ENCODE measurements at places on chromosomes 7 and 10.

DNA sequence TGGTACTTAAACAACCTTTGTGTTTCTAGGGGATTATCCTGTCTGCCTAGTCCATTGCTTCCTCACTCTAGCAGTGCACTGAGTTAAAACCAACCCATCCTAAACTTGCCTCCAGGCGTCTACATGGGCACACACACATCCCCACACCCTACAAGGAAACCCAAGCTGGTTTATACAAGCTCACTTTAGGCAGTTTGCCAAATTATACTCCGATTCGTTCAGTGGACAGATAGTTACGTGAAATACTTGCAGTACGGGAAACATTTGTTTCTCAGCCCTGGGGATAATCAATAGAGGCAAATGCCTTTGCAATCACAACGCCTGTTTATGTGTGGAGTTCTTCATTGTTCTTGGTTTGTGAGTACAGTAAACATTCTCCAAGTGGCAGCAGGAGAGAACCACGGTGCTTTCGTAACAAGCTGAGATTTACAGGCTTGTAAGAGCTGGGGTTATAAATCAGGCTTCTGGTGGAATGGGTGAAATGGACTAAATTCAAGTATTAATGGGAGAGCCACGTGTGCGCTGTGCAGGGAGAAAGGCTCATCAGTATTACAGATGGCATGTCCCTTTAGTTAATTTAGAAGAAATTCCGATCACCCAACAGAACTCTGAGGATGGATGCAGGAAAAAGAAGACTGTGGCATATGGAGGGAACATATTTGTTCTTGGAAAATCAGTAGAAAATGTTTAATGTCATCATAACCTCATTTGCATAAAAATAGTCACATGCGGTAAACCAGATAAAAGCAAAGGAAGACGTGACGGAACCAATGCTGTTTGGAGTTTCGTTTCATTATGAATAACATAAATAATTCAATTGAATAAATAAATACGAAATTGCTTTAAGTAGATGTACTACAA lies 217.1 kb downstream of the GALNT17 start:
- H3K4me3 ChIP-seq = no peak overlapping the region
- H3K36me3 ChIP-seq = no peaks in the 10 kb centered on the region
- no peak overlapping the region for H3K27ac ChIP-seq
- H3K4me1 ChIP-seq = no peaks in the 10 kb centered on the region

GRCh38 chr10:35307297-35307696 lies 29.0 kb upstream of the CCNY start:
- H3K36me3 ChIP-seq = no peaks in the 10 kb centered on the region
- no peak overlapping the region for H3K4me3 ChIP-seq
- no peaks in the 10 kb centered on the region for H3K4me1 ChIP-seq
- DNase-seq = no peak

DNA sequence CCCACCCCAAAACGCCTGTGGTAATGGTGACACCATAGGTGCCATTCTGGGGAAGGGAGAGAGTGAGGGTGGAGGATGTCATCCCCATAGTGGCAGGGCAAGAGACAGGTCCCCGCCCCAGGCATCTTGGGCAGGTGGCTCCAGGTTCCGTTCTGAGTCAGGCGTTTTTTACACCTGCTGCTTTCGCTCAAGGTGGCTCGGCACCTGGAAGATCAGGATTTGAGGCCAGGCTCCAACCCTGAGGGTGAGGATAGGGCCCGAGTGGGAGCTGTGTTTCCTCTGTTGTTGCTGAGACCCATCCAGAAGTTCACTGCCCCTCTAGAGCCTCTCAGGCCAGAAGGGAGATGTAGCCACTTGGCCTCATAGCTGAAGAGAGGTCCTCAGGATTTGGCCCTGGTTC lies 36.6 kb upstream of the DUSP5 start:
- no peak overlapping the region for H3K4me3 ChIP-seq
- H3K36me3 ChIP-seq = no peaks in the 10 kb centered on the region
- no peak for DNase-seq
- peaks cover 9% of the 10 kb centered on the region for H3K4me1 ChIP-seq
- no peak overlapping the region for H3K27ac ChIP-seq

DNA sequence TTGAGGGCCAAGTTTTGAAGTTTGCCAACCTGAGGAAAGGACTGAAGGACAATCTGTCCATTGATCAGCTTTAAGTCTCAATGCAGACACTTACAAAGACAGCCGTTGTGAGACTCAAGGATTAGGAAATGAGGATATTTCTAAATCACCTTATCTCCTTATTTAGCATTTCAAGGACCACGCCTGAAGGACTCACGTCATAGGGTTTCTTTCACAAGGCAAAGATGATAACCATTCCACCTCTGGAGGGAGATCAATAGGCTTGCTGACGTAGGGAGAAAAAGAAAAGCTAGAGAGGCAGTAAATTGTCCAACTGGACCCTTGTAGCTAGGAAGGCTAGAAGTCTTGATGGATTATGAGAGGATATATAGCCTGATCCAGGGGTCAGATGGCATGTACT lies 3.3 kb upstream of the ASB4 start:
- H3K27me3 ChIP-seq = no peaks in the 10 kb centered on the region
- no peaks in the 10 kb centered on the region for H3K36me3 ChIP-seq
- no peak overlapping the region for H3K4me3 ChIP-seq
- no peak for DNase-seq
- no peak overlapping the region for H3K27ac ChIP-seq

- H3K4me1 ChIP-seq = no peaks in the 10 kb centered on the region
- no peaks in the 10 kb centered on the region for H3K36me3 ChIP-seq
- no peak for DNase-seq
- no peak overlapping the region for H3K27ac ChIP-seq
- H3K4me3 ChIP-seq = no peak overlapping the region
- H3K27me3 ChIP-seq = no peaks in the 10 kb centered on the region
Measured at GRCh38 chr7:142774826-142775225, 4.1 kb downstream of the PRSS2 start.

DNA sequence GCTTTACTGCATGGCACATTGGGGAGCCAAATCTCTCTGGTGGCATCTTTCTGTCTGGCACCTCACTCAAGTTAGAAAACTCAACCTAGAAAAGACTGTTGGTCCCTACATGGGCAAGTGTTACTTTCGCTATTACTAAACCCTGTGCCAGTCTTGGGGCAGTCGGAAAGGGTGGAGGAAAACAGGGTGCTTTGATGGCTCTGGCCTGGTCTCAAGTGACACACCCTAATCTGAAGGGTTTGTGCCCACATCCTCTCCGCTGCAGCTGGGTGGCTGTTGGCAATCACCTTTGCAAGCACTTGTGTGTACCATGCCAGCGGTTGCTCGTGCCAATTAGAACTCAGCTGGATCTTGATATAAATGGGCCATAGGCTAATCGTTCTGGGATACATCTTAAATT lies 159.8 kb upstream of the ITGB1 start:
- no peak for DNase-seq
- H3K27me3 ChIP-seq = no peaks in the 10 kb centered on the region
- no peak overlapping the region for H3K4me3 ChIP-seq

GRCh38 chr10:72075376-72076115 lies 12.8 kb downstream of the SPOCK2 start:
- H3K27ac ChIP-seq = no peak overlapping the region
- H3K36me3 ChIP-seq = no peaks in the 10 kb centered on the region
- H3K4me1 ChIP-seq = no peaks in the 10 kb centered on the region
- no peaks in the 10 kb centered on the region for H3K27me3 ChIP-seq

DNA sequence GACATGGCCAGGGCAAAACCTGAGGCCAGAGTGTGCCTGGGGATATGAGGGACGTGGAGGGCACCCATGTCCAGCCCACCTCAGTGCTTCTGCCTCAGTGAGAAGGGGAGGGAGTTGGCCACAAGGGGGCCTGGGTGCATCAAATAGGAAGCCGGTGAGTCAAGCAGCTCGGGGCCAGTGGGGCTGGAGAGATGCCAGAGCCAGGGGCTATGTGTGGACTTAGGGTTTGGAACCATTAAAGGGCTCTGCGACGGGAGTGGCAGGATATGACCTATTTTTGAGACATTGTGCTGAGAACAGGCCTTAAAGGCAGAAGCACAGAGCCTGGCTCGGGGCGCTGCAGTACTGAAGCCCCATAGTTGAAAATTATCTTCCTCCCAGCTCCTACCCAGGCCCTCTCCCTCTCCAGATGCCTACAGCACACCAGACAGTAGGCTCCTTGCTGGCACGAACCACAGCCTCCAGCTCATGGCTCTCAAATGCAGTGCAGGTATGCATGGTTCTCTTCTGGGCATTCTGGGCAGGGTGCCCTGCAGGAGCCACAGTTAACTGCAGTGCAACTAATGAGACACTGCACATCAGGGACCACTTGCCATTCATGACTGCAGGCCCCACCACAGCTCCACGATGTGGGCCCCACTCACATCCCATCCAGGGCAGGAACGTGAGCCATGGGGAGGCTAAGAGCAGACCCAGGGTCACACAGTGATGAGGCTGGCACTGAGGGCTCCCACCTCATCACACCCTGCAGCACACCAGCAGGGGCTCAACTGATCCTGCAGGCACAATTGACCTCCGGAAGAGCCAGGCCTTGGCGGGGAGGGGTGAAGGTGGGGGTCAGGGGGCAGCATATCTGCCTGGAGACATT lies 7.2 kb upstream of the PGAM2 start:
- H3K27me3 ChIP-seq = no peaks in the 10 kb centered on the region
- H3K36me3 ChIP-seq = peaks cover 11% of the 10 kb centered on the region
- H3K4me1 ChIP-seq = peaks cover 50% of the 10 kb centered on the region
- H3K4me3 ChIP-seq = no peak overlapping the region

- H3K27ac ChIP-seq = no peak overlapping the region
- H3K27me3 ChIP-seq = no peaks in the 10 kb centered on the region
- no peak overlapping the region for H3K4me3 ChIP-seq
- no peak for DNase-seq
- H3K4me1 ChIP-seq = peaks cover 7% of the 10 kb centered on the region
Measured at GRCh38 chr10:78437998-78438906, 404.6 kb downstream of the RPS24 start.

GRCh38 chr10:102283488-102283887 lies 38.2 kb downstream of the GBF1 start:
- no peak overlapping the region for H3K27ac ChIP-seq
- H3K4me3 ChIP-seq = no peak overlapping the region
- peaks cover 20% of the 10 kb centered on the region for H3K4me1 ChIP-seq
- H3K36me3 ChIP-seq = no peaks in the 10 kb centered on the region
- no peak for DNase-seq
- no peaks in the 10 kb centered on the region for H3K27me3 ChIP-seq
